ENCODE measurements at places on chromosomes 6 and 20.

GRCh38 chr20:63121749-63122405 is 94.1 kb downstream of the YTHDF1 start:
- no peak for DNase-seq

- no peak for DNase-seq
Measured at GRCh38 chr6:144083172-144083571, 12.2 kb downstream of the SF3B5 start.

DNA sequence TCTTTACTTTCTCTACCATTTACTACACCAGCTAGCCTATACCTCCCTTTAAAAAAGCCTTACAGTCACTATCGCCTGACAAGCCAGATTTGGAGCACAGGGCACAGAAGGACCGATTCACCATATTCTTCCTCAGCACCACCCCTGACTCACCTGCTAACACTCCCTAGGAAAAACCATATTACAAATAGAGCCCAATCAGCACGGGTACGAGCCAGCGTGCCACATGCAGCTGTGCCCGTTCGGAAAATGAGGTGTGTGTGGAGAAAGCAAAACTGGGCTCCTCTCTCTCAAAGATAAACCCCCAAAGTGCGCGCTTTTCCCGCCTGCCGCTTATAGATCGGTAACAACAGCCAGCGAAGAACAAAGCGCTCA is 1.2 kb downstream of the SYNCRIP start:
- DNase-seq = no peak

GRCh38 chr6:56329271-56330050 is 82.1 kb upstream of the COL21A1 start:
- no peak for DNase-seq

DNA sequence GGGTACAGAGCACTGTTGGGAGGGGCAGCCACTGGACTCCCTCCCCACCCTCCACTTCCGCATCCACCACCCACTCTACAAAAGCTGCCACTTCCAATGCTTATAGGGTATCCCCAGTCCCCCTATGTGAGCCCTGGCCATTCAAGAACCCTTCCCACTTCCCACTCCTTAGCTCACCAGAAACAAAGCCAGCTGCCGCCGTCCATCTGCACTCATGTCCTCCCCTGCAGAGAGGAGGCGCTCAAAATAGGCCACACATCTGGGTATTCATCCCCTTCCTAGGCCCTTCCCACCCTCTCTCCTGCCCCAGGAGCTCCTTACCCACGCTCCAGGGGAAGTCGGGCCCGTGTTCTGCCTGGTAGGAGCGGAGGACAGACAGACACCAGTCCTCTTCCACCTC is 6.5 kb upstream of the LY6G5C start:
- no peak for DNase-seq

DNA sequence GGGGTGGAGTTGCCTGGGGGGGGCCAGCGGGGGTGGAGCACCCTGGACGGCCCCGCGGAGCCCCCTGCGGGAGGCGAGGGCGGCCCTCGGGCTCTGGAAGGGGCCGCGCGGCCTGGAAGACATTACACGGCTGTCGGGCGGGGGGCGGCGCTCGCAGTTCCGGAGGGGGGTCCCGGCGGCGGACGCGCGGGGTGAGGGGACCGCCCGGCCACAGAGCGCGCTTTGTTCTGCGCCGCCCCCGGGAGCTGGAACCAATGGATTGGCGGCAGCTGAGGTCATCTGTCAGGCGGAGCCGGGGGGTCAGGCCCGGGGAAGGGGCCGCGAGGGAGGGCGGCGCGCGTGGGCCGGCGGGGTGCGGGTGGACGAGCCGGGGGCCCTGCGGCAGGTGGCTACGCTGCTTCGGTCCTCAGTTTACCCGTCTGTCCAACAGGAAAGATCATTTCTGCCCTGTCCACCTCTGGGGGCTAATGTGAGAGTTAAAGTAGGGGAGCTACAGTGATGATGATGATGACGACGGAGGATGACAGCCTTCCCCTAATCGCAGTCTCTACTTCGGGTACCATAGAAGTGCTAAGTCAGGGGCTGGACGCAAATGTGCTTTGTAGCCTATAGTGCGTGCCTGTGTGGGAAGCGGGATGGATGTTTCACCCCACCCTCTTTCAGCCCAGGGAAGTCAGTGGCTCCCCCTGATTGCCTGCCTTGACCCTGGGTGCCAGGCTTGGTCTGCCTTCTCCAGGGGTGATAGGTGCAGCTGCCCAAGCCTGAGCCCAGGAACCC is 10.4 kb downstream of the SRXN1 start:
- no peak for DNase-seq

DNA sequence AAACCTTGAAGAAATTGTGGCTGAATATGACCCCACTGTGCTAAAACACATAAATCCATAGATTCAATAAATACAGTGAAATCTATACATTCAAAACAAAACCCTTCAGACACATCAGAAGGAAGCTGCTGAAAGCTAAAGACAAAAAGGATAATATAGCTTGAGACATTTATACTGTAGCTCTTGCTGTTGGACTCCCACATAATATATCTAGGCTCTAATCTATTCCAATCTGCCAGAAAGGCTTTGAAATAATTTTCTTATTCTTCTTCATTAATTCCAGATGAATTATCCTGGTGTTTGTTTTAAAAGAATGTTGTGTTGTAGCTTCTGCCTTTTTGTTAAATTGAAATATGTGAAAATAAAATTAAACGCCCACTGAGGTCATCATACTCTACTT is 454.0 kb downstream of the EYS start:
- no peak for DNase-seq

- no peak for DNase-seq
Measured at GRCh38 chr6:155495011-155495768, 39.6 kb upstream of the NOX3 start.

GRCh38 chr20:20000211-20000968 is 16.8 kb upstream of the NAA20 start:
- DNase-seq = no peak

DNA sequence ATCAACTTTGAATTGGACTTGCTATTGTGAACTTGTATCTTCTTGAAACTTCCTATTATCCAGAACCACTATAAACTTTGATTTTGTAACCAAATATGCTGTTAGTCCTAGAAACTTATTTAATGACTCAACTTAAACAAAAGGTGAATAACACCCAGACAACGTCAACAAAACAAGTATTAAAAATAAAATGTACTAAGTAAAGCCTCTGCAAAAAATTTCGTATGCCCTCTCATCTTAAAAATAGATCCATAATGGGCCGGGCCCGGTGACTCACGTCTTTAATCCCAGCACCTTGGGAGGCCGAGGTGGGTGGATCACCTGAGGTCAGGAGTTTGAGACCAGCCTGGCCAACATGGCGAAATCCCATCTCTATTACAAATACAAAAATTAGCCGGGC is 401.7 kb downstream of the ESR1 start:
- DNase-seq = no peak

- no peak for DNase-seq
Measured at GRCh38 chr6:130447374-130447773, 81.6 kb downstream of the TMEM200A start.

DNA sequence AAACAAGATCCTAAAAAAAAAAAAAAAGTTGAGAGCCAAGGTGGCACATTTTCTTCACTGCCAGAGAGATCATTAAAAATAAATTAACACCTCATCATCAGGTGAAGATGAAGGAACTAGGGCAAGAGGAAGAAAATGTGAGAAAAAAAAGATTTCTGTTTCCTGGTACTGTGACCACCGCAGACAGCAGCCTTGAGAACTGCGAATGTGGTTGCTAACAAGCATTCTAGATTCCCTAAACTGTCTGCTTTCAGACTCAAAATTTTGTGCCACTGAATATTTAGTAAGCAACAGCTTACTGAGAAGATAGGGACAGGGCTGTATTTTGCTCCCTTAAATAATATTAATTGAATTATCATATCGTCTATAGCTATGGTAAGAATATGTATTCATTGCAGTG is 24.1 kb upstream of the MBOAT1 start:
- no peak for DNase-seq

DNA sequence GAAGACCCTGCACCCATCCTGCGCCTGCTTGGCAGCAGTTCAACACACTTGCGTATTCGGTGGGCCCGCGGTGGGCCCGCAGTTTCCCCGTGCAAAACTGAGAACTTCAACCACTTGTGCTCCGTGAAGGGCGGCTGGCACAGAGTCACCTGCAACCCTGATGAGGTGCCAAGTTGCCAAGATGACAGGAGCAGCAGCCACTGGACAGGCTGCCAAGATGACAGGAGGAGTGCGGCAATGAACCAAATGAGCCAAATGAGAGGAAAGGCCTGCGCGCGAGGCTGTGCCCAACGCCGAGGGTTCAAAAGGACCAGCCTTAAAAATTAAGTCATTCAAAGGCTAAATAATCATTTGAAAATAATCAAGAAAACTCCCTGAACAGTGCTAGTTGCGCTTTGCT is 20.1 kb downstream of the DIDO1 start:
- DNase-seq = no peak

- no peak for DNase-seq
Measured at GRCh38 chr6:75489025-75489424, 4.6 kb downstream of the FILIP1 start.

DNA sequence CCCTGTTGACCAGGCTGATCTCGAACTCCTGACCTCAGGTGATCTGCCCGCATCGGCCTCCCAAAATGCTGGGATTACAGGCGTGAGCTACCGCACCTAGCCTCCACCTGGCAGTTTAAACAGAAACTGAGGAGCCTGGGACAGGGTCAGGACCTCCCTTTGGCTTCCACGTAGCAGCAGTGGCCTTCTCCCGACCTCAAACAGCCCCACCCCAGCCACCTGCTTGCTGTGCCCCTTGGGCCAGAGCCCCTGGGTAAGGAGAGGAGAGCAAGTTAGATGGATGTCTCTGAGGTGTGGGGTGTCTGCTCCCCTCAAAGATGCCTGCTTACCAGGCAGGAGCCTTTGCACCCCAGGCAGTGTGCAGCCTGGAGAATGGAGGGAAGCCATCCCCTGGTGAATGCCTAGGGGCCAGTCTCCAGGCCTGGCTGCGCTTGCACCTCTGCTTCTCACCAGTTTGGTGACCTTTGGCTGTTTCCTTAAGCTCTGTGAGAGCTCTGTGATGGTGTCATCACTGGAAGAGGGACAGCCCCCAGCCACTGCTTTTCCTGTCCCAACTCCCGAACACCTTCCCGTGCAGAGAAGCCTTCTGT is 42.1 kb upstream of the MDFI start:
- DNase-seq = no peak

GRCh38 chr6:23245572-23245971 is 676.2 kb downstream of the HDGFL1 start:
- DNase-seq = no peak

DNA sequence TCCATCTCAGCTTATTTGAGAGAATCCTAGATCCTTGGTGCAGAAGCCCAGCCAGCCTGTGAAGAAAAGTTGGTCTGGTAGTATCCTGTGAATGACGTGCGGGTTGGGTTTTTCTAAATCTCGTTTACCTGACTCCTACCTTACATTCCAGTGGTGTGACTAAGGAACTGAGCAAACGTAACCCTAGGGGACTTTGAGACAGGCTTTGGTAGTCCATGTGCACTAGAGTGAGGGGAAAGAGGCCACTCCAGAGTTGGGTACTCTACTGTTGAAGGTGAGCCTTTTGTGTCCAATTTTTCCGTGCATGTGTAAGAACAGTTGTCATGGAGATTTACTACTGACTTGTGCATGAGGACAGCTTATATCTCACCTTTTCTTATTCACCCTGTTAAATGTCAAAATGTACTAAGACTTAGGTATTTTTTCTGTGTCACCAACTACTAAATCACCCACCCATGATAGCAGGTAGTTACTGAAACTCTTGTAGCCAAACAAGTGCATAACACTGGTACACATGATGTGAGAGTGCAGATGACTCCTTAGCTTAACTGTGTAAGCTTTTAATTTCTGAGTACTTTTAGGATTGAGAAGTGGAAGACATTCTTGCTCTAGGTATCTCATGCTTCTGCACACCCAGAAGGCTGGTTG is 26.3 kb upstream of the PLCG1 start:
- no peak for DNase-seq

DNA sequence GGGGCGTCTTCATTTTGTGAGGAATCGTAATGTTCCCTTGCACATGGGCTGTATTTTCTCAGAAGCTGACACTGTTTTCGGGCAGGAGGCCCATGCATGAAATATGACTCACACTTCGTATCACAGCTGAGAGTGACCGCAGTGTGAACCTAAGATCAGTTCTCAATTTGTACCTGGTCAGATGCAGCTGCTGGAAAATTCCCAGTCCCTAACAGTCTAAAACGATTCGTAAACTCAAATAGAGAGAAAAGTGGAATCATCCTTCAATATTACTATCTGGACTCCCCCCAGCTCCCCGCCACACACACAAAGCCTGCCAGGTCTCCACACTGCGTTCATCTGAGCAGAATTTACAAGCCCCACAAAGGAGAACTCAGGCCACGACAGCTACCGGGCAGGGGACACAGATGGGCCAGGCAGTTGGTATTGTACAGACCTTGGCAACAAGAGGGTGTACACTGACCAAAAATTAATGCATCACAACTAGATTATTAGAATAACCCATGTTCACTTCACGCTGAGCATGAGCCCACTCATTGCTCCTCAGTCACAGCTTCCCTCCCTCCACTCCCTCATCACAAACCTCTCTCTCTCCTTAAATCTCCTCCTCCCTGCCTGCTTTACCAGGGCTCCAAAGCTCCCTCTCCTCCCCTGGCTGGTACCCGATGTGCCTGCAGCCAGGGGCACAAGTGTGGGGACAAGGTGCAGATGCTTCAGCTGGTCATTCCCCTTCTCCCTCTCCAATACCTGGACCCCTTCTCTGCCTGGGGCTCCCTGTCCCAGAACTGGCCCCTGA is 488.4 kb downstream of the PREX1 start:
- DNase-seq = no peak

- no peak for DNase-seq
Measured at GRCh38 chr6:36858407-36858981, 16.1 kb downstream of the PPIL1 start.

- DNase-seq = no peak
Measured at GRCh38 chr6:163001330-163001729, 273.6 kb downstream of the PACRG start.

DNA sequence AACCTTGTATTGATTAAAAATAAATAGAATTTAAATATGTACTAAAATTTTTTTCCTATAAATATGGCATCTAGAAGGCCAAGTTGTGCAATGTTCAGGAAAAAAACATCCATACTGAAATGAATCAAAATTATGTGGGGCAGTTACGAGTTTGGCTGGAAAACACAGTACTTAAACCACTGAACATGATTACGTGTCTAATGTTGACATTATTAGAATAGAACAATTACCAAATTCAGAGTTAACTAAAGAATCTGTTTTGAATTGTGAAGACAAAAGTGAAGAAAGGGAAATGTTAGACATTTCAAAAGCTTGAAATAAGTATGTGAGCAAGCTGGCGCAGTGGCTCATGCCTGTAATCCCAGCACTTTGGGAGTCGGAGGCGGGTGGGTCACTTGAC is 57.2 kb downstream of the KLHL31 start:
- no peak for DNase-seq

All from CMK (cell line).